ENCODE measurements at places on chromosomes 5 and 9.

- no peak for DNase-seq
Observed at GRCh38 chr9:22241024-22241423, 205.6 kb upstream of the DMRTA1 start.

DNA sequence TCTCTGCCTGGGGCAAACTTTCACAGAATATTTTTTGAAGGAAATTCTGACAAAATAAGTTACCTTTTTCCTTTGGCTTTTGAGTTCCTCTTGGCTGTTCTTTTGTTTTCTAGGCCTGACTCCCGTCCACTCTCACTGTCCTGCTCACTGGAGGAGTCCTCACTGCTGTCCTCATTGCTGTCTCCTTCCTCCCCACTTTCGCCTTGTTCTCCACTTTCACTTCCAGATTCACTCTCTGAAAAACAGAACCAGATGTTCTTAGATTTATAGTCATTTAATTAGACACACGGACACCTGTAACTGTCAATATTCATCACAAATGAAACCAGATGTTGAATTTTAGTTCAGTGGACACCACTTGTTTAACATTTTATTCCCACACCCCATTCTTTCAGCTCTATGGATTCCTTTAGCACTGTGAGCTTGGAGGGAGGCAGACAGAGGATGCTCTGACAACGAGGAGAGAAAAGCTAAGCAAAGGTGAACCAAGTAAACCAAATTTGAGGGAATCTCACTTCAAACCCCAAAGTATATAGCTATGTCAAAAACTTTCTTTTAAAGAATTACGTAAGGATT, 180.7 kb downstream of the AP3B1 start:
- no peak for DNase-seq

- DNase-seq = no peak
Observed at GRCh38 chr9:93567271-93567959, 9.0 kb upstream of the PHF2 start.

- peak; percentile 40 for DNase-seq
Observed at GRCh38 chr5:67648201-67648671, 451.6 kb upstream of the CD180 start.

GRCh38 chr9:86714999-86715398, 232.3 kb downstream of the GAS1 start:
- DNase-seq = no peak

DNA sequence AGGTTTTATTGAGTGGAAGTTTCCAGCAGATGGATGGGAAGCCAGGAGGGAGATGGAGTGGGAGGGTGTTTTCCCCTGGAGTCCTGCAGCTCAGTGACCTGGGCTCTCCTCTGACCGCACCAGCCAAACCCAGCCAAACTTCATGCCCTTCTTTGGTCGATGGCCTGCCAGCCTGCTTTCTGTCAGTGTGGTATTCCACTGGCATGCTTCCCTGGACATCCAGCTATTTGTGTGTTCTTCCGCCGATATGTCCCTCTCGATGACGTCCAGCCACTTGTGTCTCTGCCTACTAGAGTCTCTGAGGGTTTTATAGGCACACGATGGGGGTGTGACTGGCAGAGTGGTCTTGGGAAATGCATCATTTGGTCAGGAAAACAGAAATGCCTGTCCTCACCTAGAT, 33.8 kb downstream of the GPBP1 start:
- DNase-seq = no peak

GRCh38 chr5:150541895-150542294, 34.0 kb downstream of the NDST1 start:
- DNase-seq = no peak

DNA sequence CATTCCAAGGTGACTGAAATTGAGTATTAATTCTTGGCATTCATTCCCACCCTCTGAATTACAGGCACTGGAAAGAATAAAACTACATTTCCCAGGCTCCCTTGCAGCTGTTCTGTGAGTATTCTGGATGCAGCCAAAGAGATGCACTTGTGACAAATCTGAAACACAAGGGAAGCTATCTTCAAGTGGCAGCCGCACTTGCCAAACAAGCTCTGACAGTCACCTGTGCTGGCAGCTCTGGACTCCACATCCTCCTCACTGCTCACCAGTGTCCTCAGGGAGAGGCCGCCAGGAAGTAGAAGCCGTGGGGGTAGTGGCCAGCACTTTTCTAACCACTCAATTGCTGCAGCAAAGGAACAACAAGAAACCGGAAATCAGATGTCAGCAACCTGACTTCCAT, 275.0 kb downstream of the NR2F1-AS1 start:
- no peak for DNase-seq

DNA sequence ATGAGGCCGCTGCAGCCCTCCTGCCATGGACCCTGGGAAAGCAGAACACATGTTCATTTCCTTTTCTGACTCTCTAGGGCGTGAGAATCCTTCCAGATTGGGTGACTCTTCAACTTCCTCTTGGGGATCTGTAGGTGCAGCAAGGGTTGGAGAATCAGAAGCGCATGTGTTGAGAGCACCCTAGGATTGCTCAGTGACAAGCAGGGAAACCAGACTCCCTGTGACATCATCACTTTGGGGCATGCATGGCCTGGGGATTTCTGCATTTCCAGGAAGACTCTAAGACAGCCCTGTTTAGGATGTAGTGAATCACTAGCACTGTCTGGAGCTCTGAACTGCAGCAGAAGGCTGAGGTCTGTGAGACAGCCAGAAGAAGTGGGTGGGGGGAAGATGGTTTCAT, 15.1 kb upstream of the LCP2 start:
- no peak for DNase-seq

GRCh38 chr5:93120771-93121170, 460.2 kb downstream of the NR2F1-AS1 start:
- no peak for DNase-seq

DNA sequence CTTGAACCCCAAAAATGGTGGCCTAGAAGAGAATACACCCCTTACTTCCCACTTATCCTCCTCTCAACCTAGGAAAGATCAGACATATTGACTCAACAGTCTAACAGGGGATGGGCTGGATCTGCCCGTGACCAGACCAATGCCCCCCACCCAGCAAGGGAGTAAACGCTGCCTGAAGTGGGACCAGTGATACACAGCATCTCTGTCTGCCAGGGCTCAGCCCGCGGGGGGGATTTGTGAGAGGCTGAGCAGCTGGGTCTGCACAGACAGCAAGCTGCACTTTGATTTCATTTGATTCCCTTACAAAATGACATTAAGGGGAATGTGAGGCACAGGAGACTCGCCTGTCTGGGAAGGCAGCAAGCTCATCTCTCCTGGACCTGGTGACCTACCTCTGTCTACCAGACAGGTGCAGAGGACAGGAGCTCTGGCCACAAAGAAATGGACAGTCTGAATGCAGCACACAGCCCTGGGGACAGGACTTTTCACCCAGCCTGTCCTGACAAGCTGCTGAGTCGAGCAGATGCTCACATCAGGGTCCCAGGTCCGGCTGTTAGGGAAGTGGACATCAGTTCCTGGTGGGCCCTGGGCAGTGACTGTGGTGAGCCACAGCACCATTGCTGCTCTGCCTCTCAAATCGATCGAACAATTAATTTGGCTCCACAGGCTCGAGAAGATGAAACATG, 79.9 kb downstream of the RGS3 start:
- DNase-seq = no peak

DNA sequence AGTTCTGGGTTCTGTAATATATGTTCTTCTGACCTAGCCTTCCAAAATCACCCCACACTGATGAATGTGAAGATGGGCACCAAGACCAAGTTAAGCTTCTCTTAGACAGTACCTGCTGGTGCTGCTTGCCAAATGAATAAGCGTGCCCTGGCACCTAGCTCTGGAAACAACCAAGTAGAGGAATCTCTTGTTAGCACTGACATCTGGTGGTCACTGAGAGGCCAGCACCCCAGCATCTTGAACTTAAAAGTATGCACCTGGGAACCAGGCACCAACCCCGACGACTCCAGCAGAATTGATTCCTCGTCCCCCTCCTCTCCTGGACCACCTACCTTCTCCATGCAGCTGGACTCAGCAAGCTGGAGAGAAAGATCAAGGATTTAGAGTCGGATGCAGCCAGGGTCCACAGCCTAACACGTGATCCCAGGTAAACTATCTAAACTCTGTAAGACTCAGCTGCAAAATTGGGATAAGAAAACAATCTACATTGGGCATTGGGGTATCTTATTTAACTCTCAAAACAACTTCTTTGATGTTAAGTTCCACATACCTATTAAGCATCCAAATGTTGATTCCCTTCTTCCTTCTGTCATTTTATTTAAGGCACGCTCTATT, 89.8 kb downstream of the SLC1A3 start:
- peak; percentile 6 for DNase-seq

DNA sequence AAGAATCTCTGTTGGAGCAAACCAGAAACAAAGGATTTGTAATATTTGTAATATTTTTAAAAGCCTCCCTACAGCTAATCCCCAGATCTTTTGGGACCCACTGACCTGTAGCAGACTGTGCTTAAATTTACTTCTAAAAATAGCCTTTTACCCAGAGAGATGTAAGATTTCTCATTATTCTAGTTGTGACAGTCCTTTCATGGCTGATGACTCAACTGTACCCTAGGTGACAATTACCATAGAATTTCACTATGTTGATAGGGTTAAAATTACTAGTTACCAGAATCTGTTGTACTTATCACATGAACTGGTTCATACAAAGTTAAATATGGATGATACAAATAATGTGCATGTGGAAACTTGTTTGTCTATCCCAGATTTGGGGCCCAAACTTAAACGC, 543.9 kb upstream of the SEMA6A start:
- DNase-seq = no peak

DNA sequence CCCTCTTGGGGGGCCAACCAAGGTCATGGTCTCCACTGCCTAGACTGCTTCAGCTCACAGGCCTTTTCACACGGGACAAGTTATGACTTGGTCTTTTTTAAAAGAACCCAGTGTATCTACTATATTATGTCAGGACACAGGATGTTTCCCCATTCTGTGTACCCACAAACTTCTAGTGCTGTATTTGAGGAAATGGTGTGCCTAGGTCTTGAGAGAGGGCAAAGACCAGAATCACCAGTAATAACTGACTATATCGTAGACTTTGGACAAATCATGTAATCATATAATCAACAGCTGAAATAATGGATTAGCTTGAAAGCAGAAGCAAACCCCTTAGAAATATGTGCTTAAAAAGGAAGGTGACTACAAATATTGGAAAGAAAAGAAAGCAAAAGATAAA, 133.3 kb downstream of the ARL15 start:
- DNase-seq = no peak

- no peak for DNase-seq
Observed at GRCh38 chr9:83622433-83622938, 457 bp upstream of the IDNK start.

DNA sequence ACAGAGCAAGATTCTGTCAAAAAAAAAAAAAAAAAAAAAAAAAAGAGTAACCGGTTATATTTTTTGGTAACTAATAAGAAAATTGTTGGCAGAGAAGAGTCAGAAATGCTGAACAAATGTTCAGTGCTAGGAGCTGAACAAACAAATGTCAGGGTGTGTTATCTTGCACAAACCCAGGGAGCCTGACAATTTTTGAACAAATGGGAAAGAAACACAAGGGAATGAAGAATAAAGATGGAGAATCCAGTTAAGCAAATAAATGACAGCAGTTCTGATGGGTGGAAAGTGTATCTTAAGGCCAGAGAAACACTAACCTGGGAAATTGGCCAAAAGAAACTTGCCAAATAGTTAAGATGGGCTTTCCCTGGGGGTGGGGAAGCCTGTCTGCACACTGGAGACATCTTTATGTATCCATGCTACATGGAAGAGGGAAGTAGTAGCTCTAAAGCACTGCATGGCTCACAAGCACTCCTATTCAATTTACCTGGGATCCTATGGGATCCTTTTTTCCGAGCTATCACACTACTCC, 23.7 kb downstream of the KLHL3 start:
- DNase-seq = no peak

- no peak for DNase-seq
Observed at GRCh38 chr5:74312746-74313145, 327.8 kb downstream of the ENC1 start.

- DNase-seq = no peak
Observed at GRCh38 chr9:137757139-137757538, 120.4 kb upstream of the CACNA1B start.

- no peak for DNase-seq
Observed at GRCh38 chr9:125805057-125805456, 57.9 kb downstream of the PBX3 start.

- DNase-seq = no peak
Observed at GRCh38 chr5:16312785-16313184, 133.2 kb upstream of the MARCHF11 start.

GRCh38 chr5:139384591-139385051, 1.5 kb upstream of the SLC23A1 start:
- DNase-seq = no peak

GRCh38 chr9:122192261-122192875, 32.7 kb downstream of the MORN5 start:
- DNase-seq = no peak

DNA sequence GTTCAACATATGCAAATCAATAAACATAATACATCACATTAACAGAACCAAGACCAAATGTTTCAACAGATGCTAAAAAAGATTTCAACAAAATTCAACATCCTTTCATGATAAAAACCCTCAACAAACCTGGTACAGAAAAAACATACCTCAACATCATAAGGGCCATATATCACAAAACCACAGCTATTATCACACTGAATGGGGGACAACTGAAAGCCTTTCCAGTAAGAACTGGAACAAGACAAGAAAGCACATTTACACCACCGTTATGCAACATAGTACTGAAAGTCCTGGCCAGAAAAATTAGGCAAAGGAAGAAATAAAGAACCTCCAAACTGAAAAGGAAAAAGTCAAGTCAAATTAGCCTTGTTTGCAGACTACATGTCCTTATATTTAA, 93.6 kb downstream of the DTWD2 start:
- DNase-seq = no peak

DNA sequence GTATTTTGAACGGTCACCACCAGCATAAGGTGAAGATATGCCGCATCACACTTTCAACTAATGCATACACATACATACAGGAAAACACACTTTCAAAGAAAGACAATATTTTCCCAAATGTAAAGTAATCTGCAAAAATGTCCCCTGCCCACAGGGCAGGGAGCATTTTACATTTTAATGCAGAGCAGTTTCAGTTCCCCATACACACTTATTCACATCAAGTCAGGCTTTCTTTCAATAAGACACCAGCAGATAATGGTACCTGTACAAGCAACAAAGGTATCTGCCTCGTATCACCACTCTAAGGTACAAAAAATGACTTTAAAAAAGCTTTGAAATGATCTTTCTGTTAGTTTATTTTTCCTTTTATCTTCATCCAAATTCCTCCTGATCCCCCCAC, 247.1 kb upstream of the CCNG1 start:
- no peak for DNase-seq

- no peak for DNase-seq
Observed at GRCh38 chr9:70097187-70097586, 53.5 kb downstream of the MAMDC2 start.
